SHP77 treated with DMSO at 0.1 percent for 48 hours (cell line): ENCODE measurements at places on chromosomes 4 and X.

DNA sequence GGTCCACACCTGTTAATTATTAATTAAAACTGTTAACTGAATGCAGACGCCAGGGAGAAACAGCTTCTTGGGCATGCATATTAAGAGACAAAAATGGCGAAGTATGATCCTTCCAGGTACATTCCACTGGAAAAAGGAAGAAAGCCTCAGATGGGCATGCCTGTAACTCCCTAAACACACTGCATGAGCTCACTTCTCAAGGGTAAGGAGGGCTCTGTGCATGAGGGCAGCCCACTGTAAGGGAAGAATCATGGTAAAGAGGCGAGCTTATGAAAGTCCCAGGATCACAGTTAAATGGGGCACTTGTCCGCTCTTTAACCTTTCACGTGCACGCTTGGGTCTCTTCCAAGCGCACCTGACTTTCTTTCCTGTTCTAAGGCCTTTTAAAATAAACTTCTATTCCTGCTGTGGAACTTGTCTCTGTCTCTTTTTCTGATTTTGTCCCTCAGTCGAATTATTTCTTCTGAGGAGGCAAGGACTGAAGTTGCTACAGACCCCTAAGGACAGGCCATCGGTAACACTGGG is 321.7 kb downstream of the PPP1R2C start:
- no peak for DNase-seq

GRCh38 chrX:39952989-39953388 is 144.8 kb downstream of the BCOR start:
- DNase-seq: no peak

GRCh38 chr4:785332-786073 is 40.4 kb downstream of the CPLX1 start:
- no peak for DNase-seq

DNA sequence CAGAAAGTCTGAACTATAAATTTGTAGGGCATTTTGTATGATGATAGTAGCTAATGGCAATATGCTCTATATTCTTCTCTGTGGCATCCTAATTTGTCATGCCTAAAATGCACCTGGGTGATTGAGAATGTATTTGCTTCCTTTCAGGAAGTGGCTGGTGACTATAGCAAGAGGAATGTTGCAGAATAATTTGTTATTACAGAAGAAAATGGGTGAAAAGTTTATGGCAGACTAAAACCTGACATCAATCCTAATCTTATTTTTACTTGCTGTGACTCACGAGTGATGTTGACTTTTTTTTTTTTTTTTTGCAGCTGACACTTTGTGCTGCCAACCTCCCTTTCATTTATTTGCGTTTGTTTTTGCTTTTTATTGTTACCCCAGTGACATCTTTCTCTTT is 141.1 kb downstream of the MSL3 start:
- no peak for DNase-seq

DNA sequence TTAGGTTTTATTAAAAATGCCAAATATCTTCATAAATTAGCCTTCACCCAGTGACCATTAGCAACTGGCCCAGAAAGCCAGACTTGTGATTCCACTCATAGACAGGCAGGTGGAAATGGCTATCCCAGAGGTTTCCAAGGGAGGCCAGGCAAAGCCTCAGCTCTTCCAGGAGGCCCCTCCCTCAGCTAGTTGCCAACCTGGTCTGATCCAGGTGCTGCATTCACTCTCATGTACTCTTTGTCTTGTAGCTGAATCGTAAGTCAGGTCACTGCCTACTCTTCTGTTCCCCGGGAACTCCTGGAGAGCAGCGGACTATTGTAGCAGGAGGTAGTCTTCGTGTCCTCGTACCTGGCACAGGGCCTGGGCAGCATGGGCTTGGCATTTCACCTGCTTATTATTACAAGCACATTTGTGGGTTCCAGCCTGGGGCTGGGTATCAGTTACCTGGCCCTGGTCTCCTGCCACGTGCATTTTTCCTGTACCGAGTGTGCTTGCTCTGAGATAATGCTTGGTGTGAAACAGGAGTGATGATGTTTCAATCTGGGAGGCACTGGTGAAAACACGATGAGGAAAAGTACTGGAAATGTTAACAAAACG is 101.6 kb downstream of the FAM193A start:
- DNase-seq: no peak

DNA sequence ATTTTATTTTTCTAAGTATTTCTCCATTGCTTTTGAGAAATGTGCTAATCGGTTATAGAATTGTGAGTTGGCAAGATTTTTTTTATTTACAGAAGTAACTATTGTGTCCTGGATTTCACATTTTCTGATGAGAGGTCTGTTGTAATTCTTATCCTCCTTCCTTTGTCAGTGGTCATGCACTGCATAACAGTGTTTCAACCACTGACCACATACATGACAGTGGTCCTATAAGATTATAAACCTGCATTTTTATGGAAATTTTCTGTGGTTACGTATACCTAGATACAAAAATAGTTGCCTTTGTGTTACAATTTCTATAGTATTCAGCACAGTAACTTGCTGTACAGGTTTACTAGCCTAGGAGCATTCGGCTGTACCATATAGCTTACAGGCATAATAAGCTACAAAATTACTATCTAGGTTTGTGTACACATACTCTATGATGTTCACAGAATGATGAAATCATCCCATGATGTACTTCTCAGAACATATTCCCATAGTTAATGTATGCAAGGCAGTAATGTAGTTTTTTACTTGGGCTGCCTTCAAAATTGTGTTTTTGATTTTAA is 47.8 kb downstream of the APELA start:
- DNase-seq: no peak

- no peak for DNase-seq
Observed at GRCh38 chrX:136176399-136176825, 29.1 kb downstream of the FHL1 start.

GRCh38 chr4:146165840-146166239 is 9.7 kb upstream of the LSM6 start:
- no peak for DNase-seq

- DNase-seq: no peak
Observed at GRCh38 chrX:29662759-29663503, 552.4 kb upstream of the MAGEB2 start.

DNA sequence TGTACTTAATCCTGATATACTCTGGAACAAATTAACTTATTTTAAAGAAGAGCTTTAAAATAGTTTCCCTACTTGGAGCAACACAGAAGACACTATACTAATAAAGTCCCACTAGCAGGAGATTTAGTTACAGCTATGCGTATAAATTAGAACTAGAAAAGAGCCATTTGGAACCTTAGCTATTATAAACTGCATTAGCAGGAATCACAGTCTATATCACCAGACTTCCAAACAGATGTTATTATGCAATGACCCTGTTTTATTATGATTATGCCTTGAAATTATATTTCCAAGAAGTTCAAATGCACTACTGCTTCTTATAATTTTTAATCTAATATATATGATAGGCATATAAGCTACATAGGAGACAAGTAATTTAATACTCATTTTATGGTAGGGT is 95.5 kb upstream of the WDR44 start:
- DNase-seq: no peak

DNA sequence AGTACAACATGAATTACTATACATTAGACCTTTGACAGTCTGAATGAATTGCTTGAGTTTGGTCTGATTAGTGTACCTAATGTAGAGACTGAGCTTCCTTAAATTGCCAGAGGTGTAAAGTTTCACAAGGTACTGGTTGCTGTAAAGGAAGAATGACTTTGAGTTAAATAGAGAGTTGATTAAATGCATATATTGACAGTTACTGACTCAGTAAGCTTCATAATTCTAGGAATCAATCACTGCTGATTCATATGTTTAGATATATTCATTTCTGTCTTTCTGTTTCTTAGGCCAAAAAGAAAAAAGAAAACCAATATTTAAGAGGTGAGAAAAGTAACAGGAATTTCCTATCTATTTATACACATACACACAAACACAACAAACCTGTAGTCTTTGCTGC is 16.2 kb upstream of the ART3 start:
- DNase-seq: no peak

DNA sequence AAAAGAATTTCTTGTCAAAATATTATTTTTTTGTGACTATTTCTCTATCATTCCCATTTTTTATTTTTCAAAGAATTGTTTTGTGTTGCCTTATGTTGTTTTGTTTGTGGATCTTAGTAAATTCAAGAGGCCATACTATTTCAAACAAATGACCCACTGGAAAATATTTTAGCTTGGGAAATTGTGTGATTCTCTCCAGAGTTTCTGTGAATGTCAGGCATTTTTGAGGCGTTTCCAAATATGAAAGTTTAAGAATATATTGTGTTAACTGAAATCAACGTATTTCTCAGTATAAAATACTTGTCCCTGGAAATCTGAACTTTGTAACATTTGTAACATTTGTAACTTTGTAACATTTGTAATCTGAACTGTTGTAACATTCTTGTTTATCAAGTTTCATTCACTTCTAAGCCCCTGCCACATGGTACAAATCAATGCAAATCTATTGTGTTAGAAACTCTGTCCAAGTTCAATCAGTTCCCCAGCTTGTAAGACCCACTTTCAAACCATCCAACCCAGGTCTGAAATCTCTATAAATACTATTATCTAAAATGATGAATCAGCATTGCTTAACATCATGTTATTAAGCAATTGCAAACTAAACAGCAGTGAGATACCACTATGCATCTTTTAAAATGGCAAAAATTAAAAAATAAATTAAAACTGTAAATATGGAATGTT is 465.4 kb upstream of the GRID2 start:
- DNase-seq: no peak

GRCh38 chrX:16712548-16713155 is at the start of gene CTPS2:
CTPS2 (minus strand) TSS chrX:16712669; CDS start chrX:16702902, 9,767 bp downstream.
- DNase-seq: no peak

DNA sequence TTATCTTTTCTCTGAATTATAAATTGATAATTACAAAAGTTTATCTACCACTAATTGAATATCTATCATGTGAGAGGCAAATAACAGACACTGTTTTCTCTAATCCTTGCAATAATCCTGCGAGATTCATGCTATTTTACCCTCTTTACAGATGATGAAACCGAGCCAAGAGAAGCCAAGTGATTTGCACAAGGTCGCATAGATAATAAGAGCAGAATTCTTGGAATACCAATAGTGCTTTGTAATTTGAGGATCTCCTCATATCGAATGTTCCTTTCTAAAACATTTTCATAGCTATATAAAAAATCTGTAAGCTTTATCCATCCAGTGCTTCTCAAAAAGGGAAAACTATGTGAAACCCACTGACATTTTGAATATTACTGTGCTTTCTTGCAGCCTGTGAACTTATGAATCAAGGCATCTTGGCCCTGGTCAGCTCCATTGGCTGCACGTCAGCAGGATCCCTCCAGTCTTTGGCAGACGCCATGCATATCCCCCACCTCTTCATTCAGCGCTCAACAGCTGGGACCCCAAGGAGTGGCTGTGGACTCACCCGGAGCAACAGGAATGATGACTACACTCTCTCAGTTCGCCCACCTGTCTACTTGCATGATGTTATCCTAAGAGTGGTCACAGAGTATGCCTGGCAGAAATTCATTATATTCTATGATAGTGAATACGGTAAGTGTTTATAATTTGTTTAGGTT is 743.8 kb upstream of the ATOH1 start:
- no peak for DNase-seq

DNA sequence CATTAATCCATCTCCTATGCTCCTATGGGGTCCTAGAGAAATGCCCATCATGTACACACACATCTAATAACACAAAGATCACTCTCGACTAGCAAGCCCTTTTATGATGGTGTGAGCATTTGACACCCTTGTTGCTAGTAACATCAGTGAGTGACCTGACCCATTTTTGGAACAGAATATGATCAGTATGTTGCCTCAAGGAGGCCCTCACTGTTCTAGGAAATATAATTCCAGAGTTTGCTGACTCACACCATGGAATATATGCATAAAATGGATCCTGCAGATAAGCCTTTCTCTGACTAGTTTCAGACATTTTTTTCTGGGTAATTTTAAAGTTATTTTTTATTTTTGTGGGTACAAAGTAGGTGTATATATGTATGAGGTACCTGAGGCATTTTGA is 121.8 kb downstream of the AR start:
- no peak for DNase-seq

- no peak for DNase-seq
Observed at GRCh38 chrX:97524340-97524739, 640.6 kb downstream of the RPA4 start.

- DNase-seq: no peak
Observed at GRCh38 chr4:8023696-8024033, 84.0 kb upstream of the AFAP1 start.

- DNase-seq: no peak
Observed at GRCh38 chr4:177225605-177226004, 84.1 kb upstream of the NEIL3 start.

DNA sequence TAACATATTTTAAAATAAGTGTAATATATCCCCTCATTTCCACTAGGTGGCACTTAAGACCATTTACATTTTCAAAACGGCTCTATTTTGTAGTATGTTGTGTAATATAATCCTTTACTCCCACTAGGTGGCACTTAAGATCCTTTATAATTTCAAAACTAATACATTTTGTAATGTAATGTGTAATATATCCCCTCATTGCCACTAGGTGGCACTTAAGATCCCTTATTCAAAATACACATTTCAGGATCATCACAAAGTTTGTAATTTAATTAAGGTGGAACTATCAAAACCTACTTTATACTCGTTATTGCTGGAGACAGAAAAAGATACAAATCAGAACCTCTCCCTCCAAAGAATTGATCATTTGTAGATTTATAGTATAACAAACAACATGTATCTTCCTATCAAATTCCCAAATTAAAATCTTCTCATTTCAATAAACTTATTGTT is 132.5 kb downstream of the ARHGAP6 start:
- peak; percentile 52 for DNase-seq

DNA sequence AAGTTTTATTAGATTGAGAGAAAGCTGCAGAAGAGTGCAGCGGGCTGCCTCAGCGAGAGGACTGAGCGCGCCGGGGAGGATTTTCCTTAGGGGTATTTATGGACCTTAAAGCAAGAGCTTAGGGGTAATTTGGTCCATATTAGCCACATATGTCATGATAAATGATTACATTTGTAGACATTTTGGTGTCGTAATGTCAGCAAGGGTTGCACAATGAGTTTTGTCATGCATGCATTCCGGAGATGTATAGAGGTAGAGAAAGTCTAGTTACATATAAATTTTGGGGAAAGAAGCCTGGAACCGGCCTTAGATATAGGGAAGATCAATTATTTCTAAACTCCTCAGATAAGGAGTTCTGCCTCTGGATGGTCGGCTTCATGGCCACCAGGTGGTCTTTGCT is 10.0 kb downstream of the MGST2 start:
- DNase-seq: no peak

- no peak for DNase-seq
Observed at GRCh38 chrX:36336751-36337150, 417.2 kb downstream of the CFAP47 start.

GRCh38 chr4:142535009-142535408 is 311.1 kb downstream of the INPP4B start:
- no peak for DNase-seq

- DNase-seq: no peak
Observed at GRCh38 chr4:116829187-116829586, 256.2 kb downstream of the TRAM1L1 start.
